Vein endothelial cell (primary cell): ENCODE measurements at places on chromosomes 7 and 10. TPM values are rescaled to one million over a fixed set of nuclear protein-coding genes. Genes with fewer than 3 reads are reported as not detected.

COL28A1 gene
- not detected in 2 replicates for total RNA-seq

PAX2 gene
- not detected in 2 replicates for total RNA-seq

CDC123 gene
- 117 and 125 TPM in 2 replicates for total RNA-seq

PHTF2 gene
- total RNA-seq: 11.8 and 24.6 TPM in 2 replicates

LRRD1 gene
- under 0.01 and 0.19 TPM in 2 replicates for total RNA-seq

FKBP6 gene
- not detected in 2 replicates for total RNA-seq

ST8SIA6 gene
- total RNA-seq: 2.0 and 8.5 TPM in 2 replicates

ENO4 gene
- total RNA-seq: 0.10 and 0.33 TPM in 2 replicates

GRID1 gene
- total RNA-seq: 0.10 TPM in 1 of 2 replicates, not detected in the other

C7orf33 gene
- total RNA-seq: not detected in 2 replicates

EPO gene
- total RNA-seq: not detected in 2 replicates

NPTX2 gene
- 1.6 and 3.4 TPM in 2 replicates for total RNA-seq

TMEM196 gene
- total RNA-seq: not detected in 2 replicates

SPAM1 gene
- total RNA-seq: not detected in 2 replicates

ANKRD16 gene
- total RNA-seq: 7.4 and 9.5 TPM in 2 replicates

IGF2BP3 gene
- 111 and 128 TPM in 2 replicates for total RNA-seq

LRRC18 gene
- total RNA-seq: not detected in 2 replicates

CASD1 gene
- 15.7 and 16.7 TPM in 2 replicates for total RNA-seq

SYNPO2L gene
- total RNA-seq: not detected in 2 replicates

SEMA3E gene
- under 0.01 and 1.7 TPM in 2 replicates for total RNA-seq

HNRNPF gene
- 186 and 211 TPM in 2 replicates for total RNA-seq

CPA2 gene
- not detected in 2 replicates for total RNA-seq

CAV1 gene
- total RNA-seq: 1,540 and 2,359 TPM in 2 replicates

PDE1C gene
- 0.33 and 1.8 TPM in 2 replicates for total RNA-seq

TBC1D12 gene
- 10.5 and 13.9 TPM in 2 replicates for total RNA-seq

FRAT1 gene
- total RNA-seq: 2.3 and 3.6 TPM in 2 replicates

LIPJ gene
- under 0.01 TPM in 1 of 2 replicates, not detected in the other for total RNA-seq

FOXI2 gene
- not detected in 2 replicates for total RNA-seq

C10orf62 gene
- 0.10 TPM in 1 of 2 replicates, not detected in the other for total RNA-seq

SFTPD gene
- total RNA-seq: 0.29 TPM in 1 of 2 replicates, not detected in the other
